Midbrain (tissue), 1 donor: ENCODE measurements at places on chromosomes 3 and 15.

DNA sequence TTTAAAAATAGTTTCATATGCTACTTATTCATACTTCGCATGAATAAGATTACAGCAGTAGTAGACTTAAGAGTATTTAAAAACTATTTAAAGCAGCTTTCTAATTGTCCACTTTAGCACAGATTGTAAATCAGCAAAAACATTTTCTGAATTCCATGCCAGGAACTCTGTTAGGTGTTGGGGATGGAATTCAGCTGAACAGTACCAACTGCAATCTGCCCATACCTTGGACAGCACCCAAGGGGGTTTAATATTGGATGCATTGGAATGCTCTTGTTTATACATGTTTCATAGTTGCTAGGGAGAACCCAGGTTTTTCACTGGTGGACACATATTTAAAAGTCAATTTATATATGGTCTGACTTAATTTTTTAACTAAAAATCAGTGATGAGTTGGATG lies 74.8 kb downstream of the PPM1L start:
- no peak for DNase-seq

DNA sequence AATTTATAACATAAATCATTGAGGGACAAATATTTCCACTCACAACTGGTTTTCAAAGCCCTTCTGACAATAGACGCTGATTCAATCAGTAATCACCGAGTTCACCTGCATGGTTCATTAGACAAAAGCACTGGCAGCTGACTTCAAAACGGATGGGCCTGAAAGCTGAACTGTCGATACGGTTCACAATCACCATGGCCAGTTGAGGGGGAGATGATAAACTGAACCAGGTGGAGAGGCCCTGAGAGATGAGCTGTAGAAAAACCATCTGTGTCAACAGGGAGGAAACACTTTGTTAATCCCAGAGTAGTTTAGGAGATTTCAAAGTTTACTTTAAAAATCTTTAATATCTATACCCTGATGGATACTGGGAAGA lies 75.0 kb downstream of the PEX5L start:
- no peak for DNase-seq

- no peak for DNase-seq
Observed at GRCh38 chr3:134474956-134475355, 10.8 kb downstream of the ANAPC13 start.

DNA sequence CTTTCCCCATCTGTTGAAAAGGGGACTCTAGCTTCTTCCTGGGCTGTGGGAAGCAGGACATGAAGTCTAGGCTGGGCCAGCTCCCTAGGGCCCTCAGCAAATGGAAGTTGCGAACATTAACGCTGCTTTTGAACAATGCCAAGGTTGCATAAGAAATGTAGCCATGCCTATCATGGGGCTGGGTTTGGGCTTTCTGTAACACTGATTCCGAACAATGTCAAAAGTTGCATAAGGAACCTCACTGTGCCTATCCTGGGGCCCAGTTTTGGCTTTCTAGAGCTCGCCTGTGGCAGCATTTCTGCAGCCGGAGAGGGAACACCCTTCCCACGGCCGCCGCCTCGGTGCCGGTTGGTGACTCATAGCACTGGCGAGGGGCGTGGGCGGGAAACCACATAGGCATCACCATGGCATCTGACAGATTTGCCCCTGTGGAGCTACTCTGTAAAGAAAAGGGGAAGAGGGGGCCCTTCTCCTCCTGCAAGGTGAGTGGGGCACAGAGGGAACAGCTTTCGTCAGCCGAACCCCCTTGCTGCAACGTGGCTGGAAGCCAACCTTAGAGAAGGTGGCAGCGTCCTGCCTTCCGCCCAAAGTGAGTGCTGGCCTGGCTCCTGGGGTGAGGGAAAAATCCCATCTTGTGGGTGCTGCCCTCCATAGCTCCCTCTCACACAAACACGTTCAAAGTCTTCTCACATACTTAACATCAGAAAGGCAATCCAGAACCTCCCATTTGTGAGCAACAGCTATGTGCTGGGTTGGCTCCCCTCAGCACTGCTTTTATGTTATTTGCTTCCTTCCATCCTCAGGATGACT lies 46.6 kb upstream of the ATP2B2 start:
- DNase-seq = no peak

- DNase-seq = no peak
Observed at GRCh38 chr15:87528873-87529272, 727.7 kb downstream of the NTRK3 start.

DNA sequence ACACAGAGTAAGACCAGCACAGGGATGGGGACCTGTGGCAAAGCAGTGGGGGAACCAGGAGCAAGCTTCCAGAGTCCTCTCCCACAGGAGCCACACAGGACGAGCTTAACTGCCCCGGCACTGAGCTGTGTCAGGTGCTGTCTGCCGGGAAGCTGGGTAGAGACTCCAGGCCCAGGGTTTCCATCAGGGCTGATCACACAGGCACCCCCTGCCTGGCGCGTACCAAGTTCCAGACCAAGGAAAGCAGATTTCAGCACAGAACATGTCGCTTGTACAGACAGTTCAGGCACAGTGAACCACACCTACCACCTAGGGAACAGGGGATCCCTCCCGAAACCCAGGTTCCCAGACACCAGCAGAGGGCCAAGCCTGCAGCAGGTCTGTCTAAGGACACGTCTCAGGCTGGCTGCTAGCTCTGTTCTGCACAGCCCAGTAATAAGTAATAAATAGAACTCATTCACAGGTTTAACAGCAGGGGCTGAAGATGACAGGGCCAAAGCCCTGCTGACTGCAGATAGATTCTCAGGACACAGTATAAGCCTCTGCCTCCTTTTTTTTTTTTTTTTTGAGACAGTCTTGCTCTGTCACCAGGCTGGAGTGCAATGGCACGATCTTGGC lies 30.2 kb upstream of the OCA2 start:
- DNase-seq = no peak

DNA sequence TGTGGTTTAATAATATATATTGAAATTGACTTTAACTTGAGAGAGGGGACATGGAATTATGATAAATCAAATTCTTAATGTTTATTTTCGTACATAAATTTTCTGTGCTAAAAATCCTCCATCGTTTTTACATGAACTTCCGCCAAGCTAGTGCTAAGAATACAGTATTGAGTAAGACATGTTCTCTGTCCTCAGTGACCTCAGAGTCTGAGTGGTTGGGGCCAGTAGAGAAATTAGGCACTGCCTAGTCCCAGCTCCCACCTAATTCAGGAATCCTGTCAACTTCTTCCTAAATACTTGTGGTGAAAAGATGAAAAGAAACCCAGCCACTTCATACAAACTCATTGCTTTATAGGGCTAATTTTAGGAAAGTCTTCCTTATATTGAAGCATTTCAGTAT lies 110.3 kb downstream of the PPP2R3A start:
- no peak for DNase-seq

DNA sequence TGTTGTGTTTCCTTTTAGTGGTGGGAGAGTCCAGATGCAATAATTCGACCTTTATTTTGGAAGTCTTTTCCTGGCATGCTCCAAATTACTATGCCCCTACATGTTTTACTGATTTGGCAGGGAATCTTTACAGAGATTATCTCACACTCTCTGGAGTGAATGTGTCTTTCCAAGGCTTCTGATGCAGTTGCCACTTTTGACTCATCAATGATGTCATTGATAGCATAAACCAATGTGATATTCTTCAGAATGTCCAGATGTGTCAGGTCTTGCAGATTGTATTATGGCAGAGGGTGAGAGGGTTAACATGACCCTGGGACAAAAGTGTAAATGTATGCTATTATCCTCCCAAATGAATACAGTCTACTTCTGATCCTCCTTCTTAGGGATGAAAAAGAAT lies 9.7 kb downstream of the RTP4 start:
- DNase-seq = no peak

DNA sequence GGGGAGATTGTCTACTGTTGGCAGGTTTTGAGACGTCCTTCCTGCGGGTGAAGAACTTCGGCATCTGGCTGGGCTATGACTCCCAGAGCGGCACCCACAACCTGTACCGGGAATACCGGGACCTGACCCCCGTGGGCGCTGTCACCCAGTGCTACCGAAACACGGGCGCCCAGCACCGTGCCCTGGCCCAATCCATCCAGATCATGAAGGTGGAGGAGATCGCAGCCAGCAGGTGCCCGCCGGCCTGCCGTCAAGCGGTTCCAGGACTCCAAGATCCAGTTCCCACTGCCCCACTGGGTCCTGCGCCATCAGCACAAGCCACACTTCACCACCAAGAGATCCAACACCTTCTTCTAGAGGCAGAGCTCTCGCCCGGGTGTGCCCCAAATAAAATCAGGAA lies 194.9 kb upstream of the EPHA6 start:
- no peak for DNase-seq

DNA sequence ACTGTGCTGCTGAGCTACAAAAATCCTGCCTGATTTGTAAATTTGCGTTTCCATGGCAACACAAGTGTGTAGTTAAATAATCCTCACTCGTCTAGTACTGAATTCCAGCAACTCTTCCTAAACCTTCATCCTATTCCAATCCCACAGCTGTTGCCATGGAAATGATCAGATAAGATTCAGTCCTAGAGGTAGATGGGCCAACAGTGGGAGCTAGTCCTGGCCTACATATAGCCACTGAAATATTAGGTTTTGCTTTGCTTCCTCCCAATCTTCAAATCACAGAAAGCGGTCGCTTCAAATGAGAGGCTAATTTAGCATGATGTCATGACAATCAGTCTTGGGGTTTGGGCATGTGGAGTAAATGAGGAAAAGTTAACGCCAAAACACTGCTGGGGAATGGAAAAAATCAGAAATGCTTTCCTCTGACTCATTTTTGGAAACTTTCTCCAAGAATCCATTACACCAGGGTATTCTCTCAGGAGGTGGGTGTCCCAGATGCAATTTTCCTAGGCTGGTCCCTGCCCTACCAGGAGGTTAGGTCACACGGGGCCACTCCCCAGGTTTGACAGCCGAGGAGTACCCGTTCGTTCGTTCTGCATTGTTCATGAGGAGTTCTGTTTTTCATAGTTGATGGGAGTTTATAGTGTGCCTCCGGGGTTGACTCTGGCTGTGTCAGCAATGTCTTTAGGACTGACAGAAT lies 159.2 kb upstream of the SLCO3A1 start:
- DNase-seq = peak; percentile 19

GRCh38 chr3:32004113-32004765 lies 22.7 kb downstream of the ZNF860 start:
- no peak for DNase-seq

DNA sequence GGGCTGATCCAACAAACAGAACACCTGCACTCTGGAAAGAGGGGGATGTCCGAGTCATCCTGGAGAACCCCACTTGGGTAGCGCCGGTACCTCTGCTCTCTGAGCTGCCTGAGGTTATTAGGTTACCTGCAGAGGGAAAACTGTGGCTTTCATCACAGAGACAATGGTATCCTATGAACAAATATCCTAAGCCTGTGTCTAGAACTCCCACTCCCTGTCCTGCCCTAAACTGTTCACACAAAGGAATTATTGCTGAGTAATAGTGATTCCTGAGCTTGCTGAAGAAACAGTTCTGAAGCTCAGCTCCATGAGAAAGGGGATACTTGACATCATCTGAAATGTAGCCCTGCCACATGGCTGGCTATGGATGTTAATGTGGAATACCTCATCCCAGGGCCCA lies 31.9 kb upstream of the WNT5A start:
- DNase-seq = no peak

DNA sequence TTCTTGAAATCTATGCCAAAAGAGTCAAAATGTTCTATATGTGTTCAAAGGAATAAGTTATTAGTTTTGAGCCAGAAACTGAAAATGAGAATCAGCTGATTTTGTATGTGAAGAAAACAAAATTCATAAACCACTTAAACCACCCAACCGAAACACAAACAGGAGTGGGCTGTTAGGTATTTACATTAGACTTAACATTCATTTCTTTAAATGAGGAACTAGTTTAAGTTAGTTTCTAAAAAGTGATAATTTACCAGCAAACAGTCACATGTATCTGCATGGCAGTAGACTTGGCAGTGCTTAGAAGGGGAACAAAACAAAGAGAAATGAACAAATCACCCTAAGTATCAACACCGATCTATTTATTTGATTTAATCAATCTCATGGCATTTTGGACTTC lies 128.0 kb downstream of the GMNC start:
- no peak for DNase-seq

DNA sequence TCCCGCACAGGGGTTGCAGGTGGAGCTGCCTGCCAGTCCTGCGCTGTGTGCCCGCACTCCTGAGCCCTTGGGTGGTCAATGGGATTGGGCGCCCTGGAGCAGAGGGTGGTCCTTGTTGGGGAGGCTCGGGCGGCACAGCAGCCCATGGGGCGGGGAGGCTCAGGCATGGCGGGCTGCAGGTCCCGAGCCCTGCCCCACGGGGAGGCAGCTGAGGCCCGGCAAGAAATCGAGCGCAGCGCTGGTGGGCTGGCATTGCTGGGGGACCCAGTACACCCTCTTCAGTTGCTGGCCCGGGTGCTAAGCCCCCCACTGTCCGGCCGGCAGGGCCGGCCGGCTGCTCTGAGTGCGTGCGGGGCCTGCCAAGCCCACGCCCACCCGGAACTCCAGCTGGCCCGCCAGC lies 27.9 kb downstream of the NCK1 start:
- no peak for DNase-seq

DNA sequence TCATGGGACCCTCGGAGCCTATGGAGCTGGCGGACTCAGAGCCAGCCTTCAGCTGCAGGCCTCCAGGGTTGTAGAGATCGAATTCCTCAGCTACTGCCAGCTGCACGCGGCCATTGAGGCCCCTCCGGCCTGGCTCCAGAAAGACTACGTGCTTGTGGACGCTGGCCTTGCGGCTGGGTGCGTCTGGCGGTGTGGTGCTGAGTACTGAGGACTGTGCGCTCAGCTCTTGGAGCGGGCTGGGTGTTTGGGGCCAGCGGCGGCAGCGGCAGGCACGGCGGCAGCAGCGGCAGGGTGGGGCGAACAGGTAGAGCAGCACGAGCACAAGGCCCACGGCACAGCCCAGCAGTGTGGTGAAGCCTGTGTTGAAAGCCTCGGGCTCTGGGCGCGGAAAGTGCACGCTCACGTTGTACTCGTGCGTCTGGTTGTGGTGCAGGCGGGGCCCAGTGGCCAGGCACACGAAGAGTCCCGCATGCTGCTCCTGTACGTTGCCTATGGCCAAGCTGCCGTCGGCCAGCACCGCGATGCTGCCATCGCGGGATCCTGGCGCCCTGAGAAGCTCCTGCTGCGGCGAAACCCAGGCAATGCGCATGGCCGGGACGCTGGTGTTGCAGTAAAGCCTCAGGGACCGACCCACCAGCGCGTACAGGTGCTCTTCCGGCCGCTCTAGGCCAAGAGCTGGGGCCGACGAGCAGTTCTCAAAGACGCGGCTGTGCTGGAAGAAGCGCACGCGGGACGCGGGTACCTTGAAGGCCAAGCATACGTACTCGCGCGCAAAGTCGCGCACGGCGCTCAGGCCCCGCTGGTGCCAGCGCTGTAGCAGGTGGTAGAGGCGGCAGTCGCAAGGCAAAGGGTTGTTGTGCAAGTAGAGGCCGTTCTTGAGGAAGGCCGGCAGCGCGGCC lies 1.3 kb downstream of the AMIGO3 start:
- no peak for DNase-seq

DNA sequence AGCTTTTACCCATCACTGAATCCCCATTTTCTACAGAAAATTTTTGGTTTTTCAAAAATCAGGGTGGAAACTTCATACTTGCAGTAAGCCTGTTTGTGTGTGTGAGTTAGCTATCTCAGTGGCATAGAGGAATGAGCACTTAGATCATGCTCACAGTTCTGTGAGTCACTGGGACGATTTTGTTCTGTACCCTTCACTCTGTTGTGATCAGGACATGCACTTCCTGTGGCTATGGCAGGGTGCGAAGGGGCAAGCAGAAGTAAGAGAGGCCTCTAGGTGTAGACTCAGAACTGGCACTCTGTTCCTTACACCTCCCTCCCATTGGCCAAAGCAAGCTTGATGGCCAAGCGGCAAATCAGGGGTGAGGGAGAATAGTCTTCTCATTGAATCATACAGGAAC lies 11.6 kb downstream of the NIPA2 start:
- DNase-seq = no peak
